H1 (cell line): ENCODE measurements at places on chromosomes 16 and 17. TPM values are rescaled to one million over a fixed set of nuclear protein-coding genes. Genes with fewer than 3 reads are reported as not detected.
A peak's percentile ranks its signal among the peaks of the same experiment; 100 is the strongest.

DNA sequence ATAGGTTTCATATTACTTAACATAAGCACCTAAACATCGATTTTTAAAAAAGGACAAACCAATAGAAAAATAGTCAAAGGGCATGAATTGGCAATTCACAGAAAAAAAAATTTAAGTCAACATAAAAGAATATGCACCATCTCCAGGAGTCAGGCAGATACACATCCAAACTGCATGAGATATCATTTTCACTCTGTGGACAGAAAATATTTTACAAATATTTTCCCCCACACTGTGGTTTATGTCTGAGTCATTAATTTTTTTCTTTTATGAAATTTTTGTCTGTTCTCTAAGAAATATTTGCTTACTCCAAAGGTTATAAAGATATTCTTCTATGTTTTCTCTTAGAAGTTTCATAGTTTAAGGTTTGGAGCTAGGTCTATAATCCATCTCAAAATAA is 74.4 kb upstream of the DNAH17 start:
- H3K27me3 ChIP-seq = no peaks in the 10 kb centered on the region
- no peak overlapping the region for H3K4me3 ChIP-seq
- no peaks in the 10 kb centered on the region for H3K36me3 ChIP-seq
- H3K27ac ChIP-seq = no peak overlapping the region

- DNase-seq = no peak
- H3K36me3 ChIP-seq = no peaks in the 10 kb centered on the region
- no peak overlapping the region for H3K4me3 ChIP-seq
- no peaks in the 10 kb centered on the region for H3K4me1 ChIP-seq
- no peaks in the 10 kb centered on the region for H3K27me3 ChIP-seq
Measured at GRCh38 chr17:45334701-45335677, 18.2 kb upstream of the MAP3K14 start.

GRCh38 chr16:31268891-31269290 is 9.1 kb downstream of the ITGAM start:
- no peak for DNase-seq
- H3K4me1 ChIP-seq = no peaks in the 10 kb centered on the region; the same call in 1 of the 2 replicates
- no peak overlapping the region for H3K27ac ChIP-seq
- H3K36me3 ChIP-seq = no peaks in the 10 kb centered on the region
- peaks cover 2% of the 10 kb centered on the region; the same call in 1 of the 2 replicates for H3K27me3 ChIP-seq
- H3K4me3 ChIP-seq = no peak overlapping the region

The WNT9B gene
- not detected in 2 replicates for total RNA-seq

The ABCC6 gene
- total RNA-seq = 1.3 and 1.8 TPM in 2 replicates

The UNC13D gene
- total RNA-seq = 7.5 and 8.4 TPM in 2 replicates

- no peaks in the 10 kb centered on the region for H3K36me3 ChIP-seq
- no peaks in the 10 kb centered on the region for H3K4me1 ChIP-seq
- no peaks in the 10 kb centered on the region for H3K27me3 ChIP-seq
- no peak for DNase-seq
- no peak overlapping the region for H3K4me3 ChIP-seq
Measured at GRCh38 chr17:49447628-49448302, 33.1 kb upstream of the PHB1 start.

The TIGD7 gene
- 7.0 and 8.9 TPM in 2 replicates for total RNA-seq

DNA sequence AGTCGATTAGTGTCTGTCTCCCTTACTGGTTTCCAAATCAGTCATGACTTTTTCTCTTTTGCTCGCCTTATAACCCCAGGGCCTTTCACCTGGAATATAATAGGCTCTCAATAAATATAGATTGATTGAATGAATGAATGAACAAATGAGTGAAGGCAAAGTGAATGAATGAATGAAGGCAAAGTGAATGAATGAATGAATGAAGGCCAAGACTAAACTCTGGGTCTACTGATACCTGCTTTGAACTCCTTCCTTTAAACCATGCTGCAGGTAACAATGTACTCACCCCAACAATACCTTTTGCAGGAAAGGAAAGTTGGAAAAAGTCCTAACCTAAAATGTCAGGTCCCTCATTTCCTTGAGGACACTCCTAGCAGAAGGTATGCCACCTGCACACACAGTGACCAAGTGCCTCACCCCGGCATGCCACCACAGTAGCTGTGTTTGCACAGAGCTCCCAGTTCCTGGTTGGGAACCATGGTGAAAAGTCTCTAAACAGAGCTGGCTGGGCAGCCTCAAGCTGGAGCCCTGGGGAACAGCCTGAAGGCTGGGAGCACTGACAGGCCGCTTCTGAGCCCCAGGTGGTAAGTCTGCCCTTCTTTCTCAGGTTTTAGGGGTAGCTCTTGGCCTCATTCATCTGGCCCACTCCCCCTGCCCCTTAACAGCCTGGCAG is 42.7 kb upstream of the ANKFN1 start:
- DNase-seq = no peak
- no peak overlapping the region for H3K4me3 ChIP-seq
- H3K27me3 ChIP-seq = no peaks in the 10 kb centered on the region
- H3K27ac ChIP-seq = no peak overlapping the region
- H3K36me3 ChIP-seq = no peaks in the 10 kb centered on the region
- no peaks in the 10 kb centered on the region for H3K4me1 ChIP-seq

GRCh38 chr16:1746693-1747195 is 24.6 kb downstream of the NME3 start:
- H3K27me3 ChIP-seq = no peaks in the 10 kb centered on the region
- peaks cover 4% of the 10 kb centered on the region; the same call in 1 of the 2 replicates for H3K36me3 ChIP-seq
- no peak for DNase-seq
- no peak overlapping the region for H3K4me3 ChIP-seq

DNA sequence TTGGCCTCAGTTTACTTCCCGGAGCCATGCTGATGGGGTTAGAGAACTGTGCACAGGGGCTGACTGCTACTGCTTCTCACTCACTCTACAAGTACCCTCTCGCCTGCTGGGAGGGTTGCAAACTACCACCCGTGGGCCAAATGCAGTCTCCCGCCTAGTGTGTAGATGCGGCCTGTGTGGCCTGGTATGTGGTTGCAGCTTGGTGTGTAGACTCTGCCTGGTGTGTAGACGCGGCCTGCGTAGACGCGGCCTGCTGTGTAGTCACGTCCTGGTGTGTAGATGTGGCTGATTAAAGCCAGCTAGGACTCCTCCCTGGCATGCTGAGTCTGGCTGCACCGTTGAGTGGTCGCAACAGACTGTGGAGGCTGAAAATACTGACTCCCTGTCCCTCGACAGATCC is 7.3 kb downstream of the CANT1 start:
- H3K27me3 ChIP-seq = peaks cover 56% of the 10 kb centered on the region
- H3K27ac ChIP-seq = no peak overlapping the region
- H3K36me3 ChIP-seq = no peaks in the 10 kb centered on the region
- H3K4me3 ChIP-seq = no peak overlapping the region

GRCh38 chr17:45382226-45382625 is 50.4 kb downstream of the ARHGAP27 start:
- H3K27ac ChIP-seq = no peak overlapping the region
- H3K36me3 ChIP-seq = no peaks in the 10 kb centered on the region
- H3K4me1 ChIP-seq = peaks cover 7% of the 10 kb centered on the region; the same call in 1 of the 2 replicates
- no peak overlapping the region for H3K4me3 ChIP-seq
- no peak for DNase-seq

DNA sequence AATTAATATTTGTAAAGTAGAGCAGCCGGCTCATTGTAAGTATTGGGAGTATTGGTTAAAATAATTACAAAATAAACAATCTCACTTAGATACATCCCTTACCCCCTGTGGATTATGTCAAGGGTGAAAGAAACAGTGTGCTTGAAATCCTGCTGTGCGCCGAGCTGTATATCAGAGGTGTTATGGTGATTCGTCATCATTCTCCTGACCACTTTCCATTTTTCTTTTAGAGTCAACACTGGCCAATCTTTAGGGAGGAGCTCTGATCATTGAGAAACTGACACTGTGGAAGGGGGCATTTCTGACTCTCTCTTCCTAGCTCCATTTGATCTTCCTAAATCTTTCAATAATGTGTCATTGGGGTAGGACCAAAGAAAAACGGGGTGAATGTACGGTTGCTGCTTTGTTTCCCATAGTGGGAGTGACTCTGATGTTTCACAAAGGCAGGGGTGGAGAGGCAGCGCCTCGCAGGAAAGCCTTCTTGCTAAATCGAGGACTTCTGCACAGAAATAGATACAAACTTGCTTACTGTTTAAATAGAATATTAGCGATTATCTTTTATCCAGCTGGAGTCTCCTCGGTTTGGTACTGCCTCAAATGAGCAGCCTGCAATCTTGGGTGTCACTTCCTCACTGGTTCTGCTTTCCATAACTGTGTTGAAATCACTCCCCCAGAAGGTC is 123.4 kb downstream of the PRKCB start:
- no peaks in the 10 kb centered on the region for H3K36me3 ChIP-seq
- H3K27ac ChIP-seq = no peak overlapping the region
- no peaks in the 10 kb centered on the region for H3K27me3 ChIP-seq
- H3K4me3 ChIP-seq = no peak overlapping the region
- DNase-seq = no peak
- H3K4me1 ChIP-seq = no peaks in the 10 kb centered on the region

DNA sequence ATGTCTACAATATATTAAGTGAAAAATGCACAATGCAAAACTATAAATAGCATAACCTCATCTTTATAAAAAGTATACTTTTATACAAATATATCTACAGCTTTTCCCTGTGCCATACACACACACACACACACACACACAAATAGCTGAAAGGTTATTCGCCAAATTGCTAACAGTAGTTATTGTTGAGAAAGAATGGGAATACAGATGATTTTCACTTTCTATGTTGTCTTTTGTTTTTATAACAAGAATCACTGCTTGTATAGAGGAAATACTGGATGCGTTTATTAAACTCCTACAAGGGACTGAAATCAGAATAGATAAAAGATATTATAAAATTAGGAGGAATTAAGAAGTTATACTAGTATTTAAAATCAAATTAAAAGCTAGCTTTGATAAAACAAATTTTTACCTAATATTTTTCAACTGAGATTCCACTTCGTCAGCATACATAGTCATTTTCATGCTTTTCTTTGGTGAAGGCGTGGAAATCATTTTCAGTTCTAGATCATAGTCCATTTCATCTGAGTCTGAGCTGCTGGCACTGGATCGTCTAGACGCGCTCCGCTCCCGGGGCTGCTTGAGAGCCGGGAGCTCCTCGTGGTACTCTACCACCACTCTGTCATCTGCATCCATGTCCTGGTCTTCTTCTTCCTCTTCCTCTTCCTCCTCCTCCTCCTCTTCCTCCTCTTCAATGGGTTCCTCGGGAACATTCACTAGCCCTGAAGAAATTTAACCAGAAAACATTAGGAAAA is 17.0 kb upstream of the ITGAE start:
- H3K27ac ChIP-seq = no peak overlapping the region
- peaks cover 66% of the 10 kb centered on the region for H3K36me3 ChIP-seq
- H3K4me1 ChIP-seq = no peaks in the 10 kb centered on the region

DNA sequence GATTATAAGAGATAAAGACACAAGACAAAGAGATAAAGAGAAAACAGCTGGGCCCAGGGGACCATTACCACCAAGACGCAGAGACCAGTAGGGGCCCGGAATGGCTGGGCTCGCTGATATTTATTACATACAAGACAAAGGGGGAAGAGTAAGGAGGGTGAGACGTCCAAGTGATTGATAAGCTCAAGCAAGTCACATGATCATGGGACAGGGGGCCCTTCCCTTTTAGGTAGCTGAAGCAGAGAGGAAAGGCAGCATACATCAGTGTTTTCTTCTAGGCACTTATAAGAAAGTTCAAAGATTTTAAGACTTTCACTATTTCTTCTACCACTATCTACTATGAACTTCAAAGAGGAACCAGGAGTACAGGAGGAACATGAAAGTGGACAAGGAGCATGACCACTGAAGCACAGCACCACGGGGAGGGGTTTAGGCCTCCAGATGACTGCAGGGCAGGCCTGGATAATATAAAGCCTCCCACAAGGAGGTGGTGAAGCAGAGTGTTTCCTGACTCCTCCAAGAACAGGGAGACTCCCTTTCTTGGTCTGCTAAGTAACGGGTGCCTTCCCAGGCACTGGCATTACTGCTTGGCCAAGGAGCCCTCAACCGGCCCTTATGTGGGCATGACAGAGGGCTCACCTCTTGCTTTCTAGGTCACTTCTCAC is 63.9 kb upstream of the ARL4D start:
- no peak overlapping the region for H3K27ac ChIP-seq
- no peak for DNase-seq
- H3K36me3 ChIP-seq = no peaks in the 10 kb centered on the region
- no peak overlapping the region for H3K4me3 ChIP-seq
- H3K4me1 ChIP-seq = peaks cover 3% of the 10 kb centered on the region; the same call in 1 of the 2 replicates

The YBX2 gene
- total RNA-seq = 27.6 and 30.5 TPM in 2 replicates

DNA sequence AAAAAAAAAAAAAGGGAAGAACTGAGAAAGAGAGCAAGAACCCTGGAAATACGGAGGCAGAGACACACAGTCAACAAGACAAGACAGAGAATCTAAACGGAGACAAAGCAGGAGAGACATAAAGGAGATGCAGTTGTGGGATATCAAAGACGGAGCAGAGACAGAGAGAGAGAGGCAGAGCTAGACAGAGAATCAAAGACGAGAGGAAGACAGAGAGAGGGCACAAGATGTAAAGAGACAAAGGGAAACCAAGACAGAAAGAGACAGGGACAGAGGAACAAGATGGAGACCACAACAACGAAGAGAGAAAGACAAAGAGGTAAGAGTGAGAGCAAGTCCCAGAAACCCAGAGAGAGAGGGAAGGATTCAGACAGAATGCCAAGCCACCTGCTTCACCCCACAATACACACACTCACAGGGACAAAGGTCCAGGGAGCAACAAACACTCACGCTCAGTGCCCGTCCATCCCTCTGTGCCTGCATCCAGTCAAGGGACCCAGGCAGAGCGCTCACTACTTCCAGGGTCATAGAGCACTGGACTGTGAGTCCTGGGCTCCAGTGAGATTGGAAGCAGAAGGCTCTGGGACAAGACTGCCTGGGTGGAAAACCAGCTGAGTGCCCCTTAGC is 88.9 kb downstream of the C16orf78 start:
- no peaks in the 10 kb centered on the region for H3K36me3 ChIP-seq
- H3K27ac ChIP-seq = no peak overlapping the region
- no peak overlapping the region for H3K4me3 ChIP-seq
- no peak for DNase-seq

GRCh38 chr17:1434150-1434549 is 21.9 kb downstream of the CRK start:
- H3K27me3 ChIP-seq = no peaks in the 10 kb centered on the region
- no peaks in the 10 kb centered on the region for H3K4me1 ChIP-seq
- no peak overlapping the region for H3K4me3 ChIP-seq
- DNase-seq = no peak

- peaks cover 6% of the 10 kb centered on the region for H3K4me1 ChIP-seq
- DNase-seq = no peak
- no peaks in the 10 kb centered on the region for H3K27me3 ChIP-seq
Measured at GRCh38 chr17:66353937-66354401, 51.6 kb downstream of the PRKCA start.

- no peak overlapping the region for H3K4me3 ChIP-seq
- no peak for DNase-seq
- no peaks in the 10 kb centered on the region for H3K4me1 ChIP-seq
- H3K27ac ChIP-seq = no peak overlapping the region
Measured at GRCh38 chr16:66070140-66070917, 296.2 kb upstream of the CDH5 start.

GRCh38 chr17:50469208-50469605 is 527 bp upstream of the CHAD start:
- peak overlapping the region; percentile 32; the same call in 1 of the 2 replicates for H3K4me3 ChIP-seq
- peaks cover 33% of the 10 kb centered on the region for H3K27me3 ChIP-seq
- no peaks in the 10 kb centered on the region for H3K36me3 ChIP-seq
- H3K4me1 ChIP-seq = peaks cover 5% of the 10 kb centered on the region
